ENCODE measurements at places on chromosomes 4 and X.

- peaks cover 10% of the 10 kb centered on the region for H3K27me3 ChIP-seq
- DNase-seq: no peak
- no peaks in the 10 kb centered on the region for H3K4me1 ChIP-seq
- H3K27ac ChIP-seq: no peak overlapping the region
Observed at GRCh38 chrX:133850399-133850798, 135.0 kb downstream of the GPC3 start.

- H3K4me3 ChIP-seq: no peak overlapping the region
- DNase-seq: no peak
- no peak overlapping the region for H3K27ac ChIP-seq
- H3K4me1 ChIP-seq: no peaks in the 10 kb centered on the region
Observed at GRCh38 chr4:99591757-99592156, 17.1 kb downstream of the MTTP start.

DNA sequence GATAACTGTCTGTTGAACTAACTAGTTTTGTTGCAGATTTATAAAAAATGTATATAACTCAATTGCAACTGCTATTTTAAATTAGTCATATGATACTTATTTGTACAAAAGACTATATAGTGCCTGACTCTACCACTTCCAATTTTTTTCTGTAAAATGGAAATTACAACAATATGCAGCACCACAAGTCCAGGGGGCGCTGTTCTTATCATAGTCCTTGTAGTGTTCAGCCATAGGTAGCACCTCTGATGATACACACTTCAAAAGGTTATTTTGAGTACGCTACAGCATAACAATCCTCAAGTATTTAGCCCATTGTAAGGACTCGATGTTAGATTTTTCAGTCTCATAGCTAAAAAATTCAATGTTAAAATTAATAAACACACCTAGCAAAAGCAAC is 174.9 kb downstream of the CORIN start:
- H3K27ac ChIP-seq: no peak overlapping the region
- H3K4me1 ChIP-seq: no peaks in the 10 kb centered on the region
- H3K27me3 ChIP-seq: peaks cover 29% of the 10 kb centered on the region
- no peak for DNase-seq
- H3K4me3 ChIP-seq: no peak overlapping the region

DNA sequence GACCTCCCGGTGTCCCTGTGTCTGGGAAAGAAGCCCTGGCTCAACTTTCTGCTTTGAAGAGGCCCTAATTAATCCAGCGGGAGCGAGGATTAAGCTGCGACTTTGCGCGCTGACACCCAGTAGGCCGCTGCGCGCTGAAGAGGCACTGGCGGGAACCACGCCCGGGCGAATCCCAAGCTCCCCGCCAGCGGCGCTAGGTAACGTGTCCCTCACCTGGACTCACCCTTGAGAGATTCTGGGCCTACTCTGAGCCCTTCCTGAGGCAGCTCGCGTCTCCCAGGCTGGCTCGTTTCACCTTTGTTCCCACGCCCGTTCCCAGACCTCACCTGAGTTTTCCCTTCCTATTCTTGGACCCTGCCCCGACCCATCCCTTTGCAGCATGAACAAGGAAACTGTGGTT is 616 bp upstream of the KLHL34 start:
- no peak for DNase-seq
- no peak overlapping the region for H3K27ac ChIP-seq
- no peaks in the 10 kb centered on the region for H3K36me3 ChIP-seq

DNA sequence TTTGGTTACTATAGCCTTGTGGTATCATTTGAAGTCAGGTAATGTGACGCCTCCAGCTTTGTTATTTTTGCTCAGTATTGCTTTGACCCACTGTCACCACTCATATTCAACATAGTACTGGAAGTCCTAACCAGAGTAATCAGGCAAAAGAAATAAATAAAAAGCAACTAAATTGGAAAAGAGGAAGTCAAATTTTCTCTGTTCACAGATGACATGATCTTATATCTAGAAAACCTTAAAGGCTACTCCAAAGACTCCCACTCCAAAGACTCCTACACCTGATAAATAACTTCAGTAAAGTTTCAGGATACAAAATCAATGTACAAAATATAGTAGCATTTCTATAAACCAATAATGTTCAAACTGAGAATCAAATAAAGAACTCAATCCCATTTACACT is 348.6 kb downstream of the CXXC4 start:
- peaks cover 1% of the 10 kb centered on the region for H3K36me3 ChIP-seq
- no peak overlapping the region for H3K27ac ChIP-seq
- DNase-seq: no peak
- H3K4me1 ChIP-seq: no peaks in the 10 kb centered on the region
- H3K4me3 ChIP-seq: no peak overlapping the region
- H3K27me3 ChIP-seq: no peaks in the 10 kb centered on the region

GRCh38 chrX:72576141-72576894 is 3.7 kb upstream of the HDAC8 start:
- H3K27me3 ChIP-seq: no peaks in the 10 kb centered on the region
- no peak overlapping the region for H3K27ac ChIP-seq
- peaks cover 2% of the 10 kb centered on the region for H3K36me3 ChIP-seq

- no peak overlapping the region for H3K4me3 ChIP-seq
- no peaks in the 10 kb centered on the region for H3K36me3 ChIP-seq
- no peak for DNase-seq
- H3K27ac ChIP-seq: no peak overlapping the region
Observed at GRCh38 chrX:73455171-73455570, 8.3 kb downstream of the CDX4 start.

- H3K27me3 ChIP-seq: no peaks in the 10 kb centered on the region
- peaks cover 15% of the 10 kb centered on the region for H3K36me3 ChIP-seq
- no peaks in the 10 kb centered on the region for H3K4me1 ChIP-seq
- DNase-seq: no peak
Observed at GRCh38 chr4:87445964-87446363, 23.6 kb downstream of the NUDT9 start.

DNA sequence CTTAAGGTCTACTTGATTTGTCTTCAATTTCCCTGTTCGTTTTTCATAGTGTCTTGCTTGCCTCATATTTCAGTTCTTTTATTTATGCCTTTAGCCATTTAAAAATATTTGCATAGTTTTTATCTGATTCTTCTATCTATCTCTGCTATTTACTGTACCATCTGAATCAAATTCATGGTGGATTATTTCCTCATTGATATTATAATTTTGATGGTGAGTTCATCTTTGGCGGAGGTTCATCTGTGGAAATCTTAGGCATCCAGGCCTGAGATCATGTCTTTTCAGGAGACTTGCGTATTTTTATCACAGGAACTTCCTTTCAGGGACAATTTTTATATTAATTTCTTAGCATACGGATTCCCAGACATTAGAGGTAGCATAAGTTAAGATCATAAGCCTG is 275.2 kb downstream of the STPG2 start:
- no peak overlapping the region for H3K4me3 ChIP-seq
- H3K36me3 ChIP-seq: no peaks in the 10 kb centered on the region
- no peak for DNase-seq
- no peaks in the 10 kb centered on the region for H3K4me1 ChIP-seq
- H3K27ac ChIP-seq: no peak overlapping the region

- H3K27ac ChIP-seq: no peak overlapping the region
- H3K36me3 ChIP-seq: no peaks in the 10 kb centered on the region
- H3K4me1 ChIP-seq: peaks cover 14% of the 10 kb centered on the region
- no peak overlapping the region for H3K4me3 ChIP-seq
Observed at GRCh38 chr4:3867403-3868100, 101.4 kb downstream of the ADRA2C start.

DNA sequence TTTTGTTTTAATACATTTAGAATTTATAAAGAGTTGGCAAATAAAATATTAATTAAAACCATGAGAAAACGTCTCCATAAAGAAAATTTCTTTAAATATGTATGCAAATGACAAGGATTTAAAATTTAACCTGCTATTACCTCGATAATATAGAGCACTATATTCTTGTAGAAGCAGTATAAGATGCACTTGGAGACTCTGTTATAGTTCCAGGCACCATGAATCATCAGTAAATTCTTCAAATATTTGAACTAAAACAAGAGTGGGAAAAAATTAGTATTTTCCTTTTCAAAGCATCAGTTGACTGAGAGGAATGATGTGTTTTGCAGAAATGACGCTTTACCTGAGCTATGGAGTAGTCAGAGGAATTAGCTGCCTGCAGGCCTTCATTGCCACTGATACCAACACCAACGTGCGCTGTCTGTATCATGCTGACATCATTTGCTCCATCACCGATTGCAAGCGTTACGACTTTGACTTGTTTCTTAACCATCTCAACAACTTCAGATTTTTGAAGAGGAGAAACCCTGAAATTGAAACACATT is 67.3 kb downstream of the SHISA3 start:
- no peak overlapping the region for H3K27ac ChIP-seq
- DNase-seq: no peak
- peaks cover 10% of the 10 kb centered on the region for H3K4me1 ChIP-seq
- H3K36me3 ChIP-seq: peaks cover 49% of the 10 kb centered on the region

All from central memory CD8-positive, alpha-beta T cell (primary cell).